ENCODE measurements at places on chromosomes 7 and 10.

GRCh38 chr10:19097151-19097550, 48.5 kb downstream of the MALRD1 start:
- DNase-seq: no peak

GRCh38 chr7:92226981-92227380, 18.7 kb downstream of the KRIT1 start:
- DNase-seq: no peak

DNA sequence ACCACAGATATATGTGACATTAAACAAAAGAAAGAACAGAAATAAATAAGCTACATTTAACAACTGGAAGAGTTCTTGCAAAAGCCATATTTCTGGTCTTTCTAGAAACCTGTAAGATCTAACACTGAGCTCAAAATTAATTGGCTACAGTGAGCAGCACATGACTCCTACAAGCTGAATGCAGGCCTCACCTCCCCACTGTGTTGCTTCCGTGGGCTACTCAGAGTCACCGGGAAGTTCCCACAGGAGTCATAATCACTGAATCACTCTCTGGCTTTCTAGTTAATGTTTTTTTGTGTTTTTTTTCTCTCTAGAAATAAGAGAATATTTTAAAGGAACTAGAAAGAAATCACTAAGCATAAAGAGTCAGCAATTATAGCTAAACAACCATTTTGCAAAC, 10.2 kb upstream of the MRPS24 start:
- no peak for DNase-seq

DNA sequence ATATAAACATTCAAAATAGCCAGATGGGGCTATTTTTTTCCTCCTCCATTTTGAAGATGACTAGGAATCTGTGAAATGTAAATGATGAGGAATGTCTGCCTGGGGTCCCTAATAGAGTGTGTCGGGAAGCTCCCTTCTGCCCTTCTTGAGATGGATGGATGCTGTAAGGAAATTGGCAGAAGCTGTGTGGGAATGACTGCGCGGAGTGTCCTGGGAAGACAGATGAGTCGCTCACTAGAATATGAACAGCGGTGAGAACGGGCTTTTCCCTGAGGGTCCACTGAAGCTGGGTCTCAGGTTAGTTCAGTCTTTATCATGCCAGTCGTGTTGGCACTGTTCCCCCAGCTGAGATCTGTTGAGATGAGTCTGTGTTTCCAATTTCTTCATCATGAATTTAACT, 75.1 kb upstream of the PLPP4 start:
- no peak for DNase-seq

DNA sequence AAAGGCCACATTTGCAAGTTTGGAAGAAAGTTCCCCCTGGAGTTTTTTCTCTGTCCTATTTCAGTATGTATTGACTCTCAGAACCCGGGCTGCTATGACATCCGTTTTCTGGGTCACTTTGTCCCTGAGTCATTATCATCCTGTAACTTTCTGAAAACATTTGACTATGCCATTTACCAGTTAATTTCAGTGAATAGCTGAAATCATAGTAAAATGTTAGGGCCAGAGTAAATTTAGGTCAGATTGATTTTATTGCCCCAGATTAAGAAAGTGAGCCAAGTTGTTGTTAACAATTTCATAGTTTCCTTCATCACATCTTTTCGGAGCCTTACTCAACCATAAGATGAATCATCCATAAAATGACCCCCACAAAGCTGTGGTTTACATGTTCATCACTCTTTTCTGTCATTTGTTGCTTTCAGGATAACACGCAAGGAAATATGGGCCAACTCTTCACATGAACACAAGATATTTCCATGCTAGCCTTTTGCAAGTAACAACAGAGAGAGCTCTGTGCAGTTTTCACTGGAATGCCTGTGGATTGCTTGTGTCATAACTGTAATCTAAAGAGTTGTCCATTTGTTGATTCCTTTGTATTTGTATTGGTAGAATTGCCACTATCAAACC, 3.9 kb upstream of the MACC1 start:
- no peak for DNase-seq

DNA sequence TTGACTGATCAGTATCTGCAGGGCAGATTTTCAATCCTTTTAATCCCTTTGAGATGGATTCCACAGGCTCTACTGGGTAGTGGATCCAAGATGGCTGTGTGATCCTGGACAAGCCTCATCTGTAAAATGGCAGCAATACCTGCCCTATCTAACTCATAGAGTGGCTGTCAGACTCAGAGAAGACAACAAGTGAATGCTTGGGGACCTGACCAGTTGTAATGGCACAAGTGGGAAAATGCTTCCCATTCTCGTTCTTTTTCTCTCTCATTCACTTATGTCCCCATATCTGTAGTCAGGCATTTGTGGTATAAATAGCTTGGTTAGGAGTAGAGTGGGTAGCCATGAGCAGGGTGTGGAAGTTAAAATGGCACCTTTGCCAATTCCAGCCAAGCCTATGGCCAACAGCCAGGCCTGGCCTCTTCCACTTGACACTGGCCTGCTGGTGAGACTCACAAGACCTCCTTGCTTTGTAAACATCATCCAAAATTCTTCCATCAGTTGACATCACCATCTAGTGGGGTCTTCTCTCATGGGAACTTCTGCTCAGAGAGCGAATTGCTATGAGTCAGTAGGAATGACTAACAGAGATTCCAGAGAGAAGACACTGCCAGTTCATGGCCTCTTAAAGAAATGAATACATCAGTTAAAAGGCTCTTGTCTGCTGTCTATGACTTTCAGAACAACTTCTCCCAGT, 150.1 kb downstream of the PLPP4 start:
- DNase-seq: no peak

GRCh38 chr10:93742633-93743349, 14.9 kb upstream of the LGI1 start:
- DNase-seq: no peak

DNA sequence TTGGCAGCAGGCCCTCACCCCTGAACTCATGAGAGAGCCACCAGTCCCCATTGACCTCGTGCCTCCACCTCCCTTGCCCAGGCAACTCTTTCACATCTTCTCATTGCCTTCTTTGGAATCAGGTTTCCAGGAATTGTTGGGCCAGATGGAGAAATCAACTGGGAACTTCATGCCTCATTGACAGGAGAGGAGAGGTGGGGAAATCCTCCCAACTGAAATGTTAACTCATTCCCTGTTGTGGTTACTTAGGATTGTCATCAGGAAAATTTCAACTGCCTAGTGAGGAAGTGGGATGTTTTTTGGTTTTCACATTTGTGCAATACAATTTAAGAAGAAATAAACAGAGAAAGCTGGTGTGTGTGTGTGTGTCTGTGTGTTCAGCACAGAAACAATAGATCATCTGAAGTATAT, 106.6 kb upstream of the INHBA start:
- no peak for DNase-seq

DNA sequence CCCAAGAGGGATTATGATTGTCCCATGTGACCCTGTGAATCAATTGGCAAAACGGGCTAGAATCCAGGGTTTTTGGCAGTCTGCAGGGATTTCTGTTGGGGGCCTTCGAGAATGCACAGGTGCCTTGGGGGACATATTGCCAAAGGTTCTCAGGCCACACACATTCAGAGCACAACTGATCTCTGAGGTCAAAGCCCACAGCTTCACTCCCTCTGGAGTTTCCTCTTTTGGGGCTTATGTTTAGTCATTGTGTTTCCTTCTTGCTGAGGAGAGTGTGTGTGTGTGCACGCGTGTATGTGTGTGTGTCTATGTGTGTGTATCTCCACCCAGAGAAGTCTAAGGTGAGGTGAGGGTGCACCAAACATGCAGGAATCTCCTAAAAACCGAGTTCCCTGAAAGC, 8.8 kb downstream of the PPIF start:
- DNase-seq: peak; percentile 77

DNA sequence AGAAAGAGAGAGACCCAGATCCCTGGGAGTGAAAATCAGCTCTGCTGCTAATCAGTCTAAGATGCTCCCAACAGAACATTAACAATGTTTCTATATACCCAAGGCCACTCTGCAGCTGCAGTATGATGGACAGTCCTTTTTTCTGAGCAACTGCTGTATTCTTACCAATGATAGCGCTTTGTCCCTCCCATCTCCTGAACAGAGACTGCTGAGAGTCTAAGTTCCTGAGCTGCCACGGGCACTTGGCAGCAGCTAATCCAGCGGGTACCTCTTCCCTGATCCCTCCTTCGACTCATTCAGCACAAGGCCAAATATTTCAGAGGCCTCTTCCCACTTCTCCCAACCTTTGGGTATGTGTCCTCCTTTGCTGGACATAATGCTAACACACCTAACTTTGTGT, 7.7 kb downstream of the CPVL start:
- DNase-seq: no peak

GRCh38 chr7:71785216-71785615, 626.9 kb downstream of the CALN1 start:
- DNase-seq: no peak

GRCh38 chr7:135161669-135162068, 8.8 kb downstream of the CYREN start:
- DNase-seq: no peak

GRCh38 chr10:2910656-2911055, 156.7 kb upstream of the PFKP start:
- DNase-seq: no peak

DNA sequence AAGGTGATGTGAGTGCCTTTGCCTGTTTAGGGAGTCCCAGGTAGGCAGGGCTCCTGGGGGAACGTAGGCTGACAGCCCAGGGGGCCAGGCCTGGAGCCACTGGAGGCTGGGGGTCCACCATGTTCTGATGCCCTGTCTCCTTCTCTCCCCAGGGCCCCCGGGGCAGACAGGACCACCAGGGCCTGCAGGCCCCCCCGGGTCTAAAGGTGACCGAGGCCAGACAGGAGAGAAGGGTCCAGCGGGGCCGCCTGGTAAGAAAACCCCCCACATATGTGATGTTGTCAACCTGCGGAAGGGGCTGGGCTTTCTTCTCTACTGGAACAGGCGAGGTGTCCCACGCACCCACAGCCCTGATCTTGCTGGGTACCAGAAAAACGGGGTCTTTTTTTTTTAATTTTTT, 85.2 kb downstream of the MYL10 start:
- DNase-seq: no peak

DNA sequence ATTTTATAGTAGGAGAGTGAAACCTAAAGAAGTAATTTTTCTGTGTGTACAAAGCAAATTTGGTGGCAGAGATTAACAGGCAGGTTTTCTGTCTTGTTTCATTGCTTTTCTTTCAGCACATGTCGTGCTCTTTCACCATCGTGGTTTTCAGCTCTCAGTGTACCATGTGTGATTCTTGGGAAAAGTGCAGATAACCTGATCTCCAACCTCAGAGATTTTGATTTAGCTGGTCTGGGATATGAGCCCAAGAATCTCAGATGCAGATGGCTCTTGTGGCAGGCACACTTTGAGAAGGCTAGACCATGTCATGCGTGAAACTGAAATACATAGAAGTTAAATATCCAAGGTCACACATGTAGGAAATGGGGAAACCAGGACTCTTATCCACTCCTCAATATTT, 317.4 kb downstream of the EXOC4 start:
- no peak for DNase-seq

- DNase-seq: no peak
These were observed 65.0 kb downstream of the CACNB2 start for GRCh38 chr10:18205098-18205834.

DNA sequence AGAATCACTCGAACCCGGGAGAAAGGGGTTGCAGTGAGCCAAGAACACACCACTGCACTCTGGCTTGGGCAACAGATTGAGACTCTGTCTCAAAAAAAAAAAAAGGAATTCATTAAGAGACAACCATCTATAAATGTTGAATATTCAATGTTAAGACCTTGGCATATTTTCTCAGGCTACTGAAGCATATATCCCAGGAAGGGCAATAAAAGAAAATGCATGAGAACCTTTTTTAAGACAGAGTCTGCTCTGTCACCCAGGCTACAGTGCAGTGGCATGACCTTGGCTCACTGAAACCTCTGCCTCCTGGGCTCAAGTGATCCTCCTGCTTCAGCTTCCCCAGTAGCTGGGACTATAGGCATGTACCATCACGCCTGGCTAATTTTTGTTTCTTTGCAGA, 165.0 kb downstream of the JMJD1C start:
- no peak for DNase-seq

GRCh38 chr10:86944031-86944419, 13.4 kb downstream of the MMRN2 start:
- DNase-seq: no peak

GRCh38 chr7:97770850-97771249, 39.0 kb downstream of the TAC1 start:
- no peak for DNase-seq

DNA sequence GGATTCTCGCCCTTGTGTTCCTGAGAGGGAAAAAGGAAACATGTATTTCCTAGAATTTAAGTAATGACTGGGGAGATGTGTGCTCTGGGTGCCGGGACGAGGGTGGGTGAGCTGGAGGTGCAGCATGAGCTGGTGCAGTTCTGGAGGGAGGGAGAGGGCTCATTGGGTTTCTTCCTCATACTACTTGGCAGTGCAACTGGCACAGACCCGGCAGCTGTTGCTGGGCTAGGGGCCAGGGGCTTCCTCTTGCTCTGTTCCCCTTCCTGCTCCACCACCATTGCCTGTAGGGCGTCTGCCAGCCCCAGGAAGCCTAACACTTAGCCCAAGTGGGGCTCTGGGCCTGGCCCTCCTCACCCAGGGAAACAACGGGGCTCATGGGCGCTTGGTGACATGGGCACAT, 5.9 kb downstream of the RET start:
- peak; percentile 58 for DNase-seq

DNA sequence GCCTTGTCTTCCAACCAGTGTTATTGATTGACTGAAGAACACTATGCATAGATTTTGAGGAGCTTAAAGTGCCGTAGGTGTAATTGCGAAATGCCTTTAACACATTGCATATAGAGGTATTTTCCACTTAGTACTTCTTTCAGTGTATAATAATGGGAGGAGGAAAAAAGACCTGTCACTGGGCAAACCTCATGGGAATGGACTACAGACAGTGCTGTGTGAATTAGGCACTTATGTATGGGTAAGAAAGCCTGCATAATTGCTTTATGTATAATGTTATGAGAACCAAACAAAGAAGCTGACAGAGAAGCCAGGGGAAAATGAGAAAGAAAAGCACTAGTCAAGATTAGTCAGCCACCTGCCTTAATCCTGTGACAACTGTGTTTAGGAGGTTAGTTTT, 12.4 kb upstream of the SCRN1 start:
- DNase-seq: no peak

- peak; percentile 71 for DNase-seq
These were observed 24.9 kb downstream of the CYP17A1 start for GRCh38 chr10:102812231-102812876.

- no peak for DNase-seq
These were observed 73.4 kb upstream of the BTBD16 start for GRCh38 chr10:122197611-122198222.

DNA sequence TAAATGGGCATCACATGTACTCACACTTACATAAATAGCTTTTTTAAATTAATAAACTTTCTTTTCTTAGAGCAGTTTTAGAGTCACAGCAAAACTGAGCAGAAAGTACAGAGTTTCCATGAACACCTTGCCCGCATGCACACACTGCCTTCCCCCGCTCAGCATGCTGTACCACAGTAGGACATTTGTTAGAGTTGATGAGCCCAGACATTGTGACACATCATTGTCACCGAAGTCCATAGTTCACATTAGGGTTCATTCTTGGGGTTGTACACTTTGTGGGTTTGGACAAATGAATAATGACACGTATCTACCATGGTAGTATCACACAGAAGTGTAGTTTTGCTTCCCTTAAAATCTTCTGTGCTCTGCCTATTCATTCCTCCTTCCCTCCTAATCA, 23.7 kb downstream of the UBN2 start:
- no peak for DNase-seq

Data from GDM1 (cell line).